ENCODE measurements at places on chromosomes 1 and 21.

DNA sequence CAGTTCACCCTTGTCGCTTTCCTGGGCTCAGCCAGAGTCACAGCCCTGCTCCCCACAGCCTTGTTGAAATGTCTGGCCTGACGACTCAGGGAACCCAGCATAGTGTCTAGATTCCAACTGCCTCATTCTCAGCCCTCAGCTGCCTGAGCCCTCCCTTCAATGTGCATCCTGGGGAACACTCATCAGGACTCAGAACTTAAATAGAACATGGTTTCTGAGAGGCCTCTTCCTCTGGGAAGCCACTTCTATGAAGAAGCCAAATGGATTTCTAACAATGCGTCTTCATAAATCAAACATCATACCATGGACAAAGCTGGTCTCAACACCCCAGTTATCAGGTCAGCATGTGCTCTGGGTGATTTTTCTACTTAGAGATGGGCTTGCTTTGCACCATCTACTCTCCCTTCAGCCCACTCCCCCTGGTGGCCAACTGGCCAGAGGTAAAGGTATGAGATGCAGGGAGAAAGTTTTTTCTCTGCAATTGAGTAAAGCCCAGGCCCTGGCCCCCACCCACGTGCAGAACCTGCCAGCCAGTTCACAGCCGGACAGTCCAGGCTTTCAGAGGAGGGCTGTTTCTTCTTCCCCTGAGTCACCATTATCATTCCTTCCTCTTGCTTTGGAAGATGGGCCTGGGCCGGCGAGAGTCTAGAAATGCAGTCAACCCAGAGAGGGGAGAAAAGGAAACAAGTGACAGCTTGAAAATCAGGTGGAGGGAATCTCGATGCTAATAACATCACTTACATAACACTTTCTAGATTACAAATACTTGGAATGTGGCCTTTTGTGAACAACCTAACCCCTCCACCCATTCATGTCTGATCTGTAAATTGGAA is 32.1 kb downstream of the CD244 start:
- peak; percentile 70 for DNase-seq

- no peak for DNase-seq
These were observed 55.9 kb downstream of the BCAR3 start for GRCh38 chr1:93625582-93626327.

DNA sequence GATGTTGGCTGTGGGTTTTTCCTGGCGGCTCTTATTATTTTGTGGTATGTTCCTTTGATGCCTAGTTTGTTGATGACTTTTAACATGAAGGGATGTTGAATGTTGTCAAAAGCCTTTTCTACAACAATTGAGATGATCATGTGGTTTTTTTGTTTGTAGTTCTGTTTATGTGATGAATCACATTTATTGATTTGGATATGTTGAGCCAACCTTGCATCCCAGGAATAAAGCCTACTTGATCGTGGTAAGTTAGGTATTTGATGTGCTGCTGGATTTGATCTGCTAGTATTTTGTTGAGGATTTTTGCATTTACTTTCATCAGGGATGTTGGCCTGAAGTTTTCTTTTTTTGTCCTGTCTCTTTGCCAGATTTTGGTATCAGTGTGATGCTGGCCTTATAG is 28.5 kb downstream of the CD55 start:
- no peak for DNase-seq

DNA sequence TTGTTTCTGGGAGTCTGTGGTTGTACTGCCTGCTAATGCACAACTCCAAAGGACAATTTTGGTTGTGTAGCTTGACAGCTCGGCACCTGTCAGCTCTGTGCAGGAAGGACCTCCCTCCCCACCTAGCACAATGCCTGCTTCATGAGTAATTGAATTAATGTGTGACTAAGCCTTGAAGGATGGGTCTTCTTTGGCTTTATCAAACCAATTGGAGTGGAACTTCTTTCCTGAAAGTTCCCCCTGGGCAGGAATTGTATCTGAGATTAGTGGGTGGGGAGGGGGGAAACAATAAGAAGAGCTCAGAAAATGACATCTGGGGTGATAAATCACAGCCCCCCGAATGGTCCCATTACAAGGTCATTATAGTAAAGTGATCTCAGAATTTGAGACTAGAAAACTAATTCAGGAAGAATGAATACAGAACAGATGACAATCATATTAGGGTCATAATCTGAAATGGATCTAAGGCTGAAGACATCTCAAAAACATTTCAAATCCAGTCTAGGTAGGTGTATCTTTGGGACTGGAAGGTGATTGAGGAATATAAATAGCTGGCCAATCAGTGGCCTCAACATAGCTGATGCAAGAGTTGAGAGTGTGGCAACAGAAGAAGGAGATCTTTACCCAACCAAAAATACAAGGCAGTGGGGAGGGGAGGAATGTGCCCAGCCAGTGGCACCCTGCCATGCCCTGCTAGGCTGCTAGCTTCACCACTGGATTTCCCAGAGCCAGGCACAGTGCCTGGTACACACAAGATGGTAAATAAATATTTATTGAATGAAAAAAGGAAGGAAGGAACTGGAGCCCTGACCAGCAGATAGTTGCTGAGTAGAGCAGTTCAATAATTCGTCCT is 10.1 kb upstream of the SESN2 start:
- DNase-seq, result no peak

GRCh38 chr1:15259622-15260007 is 12.6 kb downstream of the FHAD1 start:
- no peak for DNase-seq

- no peak for DNase-seq
These were observed 2.5 kb downstream of the ETV3 start for GRCh38 chr1:157135646-157136045.

- no peak for DNase-seq
These were observed 53.8 kb downstream of the ROR1 start for GRCh38 chr1:63827411-63828321.

DNA sequence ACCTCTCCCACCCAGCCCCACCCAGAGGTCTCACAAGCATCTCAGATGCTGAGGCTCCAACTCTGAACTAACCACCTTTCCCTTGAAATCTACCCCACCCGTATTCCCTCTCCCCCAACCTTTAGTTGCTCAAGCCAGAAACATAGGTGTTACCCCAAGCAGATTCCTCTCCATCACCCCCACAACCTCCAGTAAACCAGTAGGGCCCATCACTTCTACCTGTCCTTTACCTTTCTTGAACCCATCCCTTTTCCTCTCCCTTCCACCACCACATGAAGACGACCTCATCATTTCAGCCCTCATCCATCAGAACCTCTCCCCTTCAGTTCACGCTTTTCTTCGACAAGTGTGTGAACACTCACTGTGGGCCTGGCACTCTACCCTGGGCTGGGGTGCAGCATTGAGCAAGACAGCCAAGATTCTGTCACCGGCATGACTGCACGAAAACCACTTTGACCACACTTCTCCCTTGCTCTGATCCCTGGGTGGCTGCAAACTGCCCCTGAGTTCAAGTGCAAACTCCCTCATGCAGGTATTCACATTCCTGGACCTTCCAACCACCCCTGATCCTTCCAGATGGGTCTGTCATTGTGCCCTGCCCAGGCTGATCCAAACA is 65.5 kb upstream of the LAPTM5 start:
- no peak for DNase-seq

DNA sequence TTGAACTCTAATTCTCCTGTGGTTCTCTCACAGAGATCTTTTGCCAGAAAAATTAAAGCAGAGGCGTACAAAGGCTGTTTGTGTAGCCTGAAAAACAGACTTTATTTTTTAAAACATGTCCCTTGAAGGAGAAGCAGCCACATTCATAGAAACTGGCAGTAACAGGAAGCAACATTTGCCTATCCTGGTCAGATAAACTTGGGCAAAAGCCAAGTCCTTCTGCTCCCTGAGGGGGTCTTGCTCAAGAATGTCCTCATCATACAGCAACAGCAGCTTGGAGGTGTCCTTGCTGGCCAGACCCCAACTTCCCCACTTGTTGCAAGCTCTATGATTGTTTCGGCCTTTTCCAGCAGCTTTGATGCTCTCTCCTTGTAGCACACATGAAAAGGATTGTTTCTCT is 36.3 kb downstream of the MSTO1 start:
- DNase-seq, result no peak

GRCh38 chr1:114061121-114061830 is 82.0 kb downstream of the OLFML3 start:
- no peak for DNase-seq

DNA sequence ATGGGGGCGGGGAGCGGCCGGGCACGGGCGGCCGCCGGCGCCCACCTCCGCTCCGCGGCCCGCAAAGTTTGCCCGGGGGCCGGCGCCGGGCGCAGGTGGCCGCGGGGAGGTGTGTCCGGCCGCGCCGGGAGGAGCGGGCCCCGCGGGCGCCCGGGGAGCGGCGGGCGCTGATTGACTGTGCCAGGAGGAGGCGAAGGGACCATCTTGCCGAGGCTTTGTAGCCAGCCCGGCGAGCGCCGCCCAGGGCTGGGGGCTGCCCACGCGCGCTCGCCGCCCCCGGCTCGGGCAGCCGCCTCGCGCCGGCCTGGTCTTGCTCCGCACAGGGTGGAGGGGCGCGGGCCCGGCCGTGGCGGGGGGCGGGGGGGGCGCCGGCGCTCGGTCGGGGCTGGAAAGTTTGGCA is 432 bp downstream of the EPHB2 start:
- DNase-seq, result no peak

DNA sequence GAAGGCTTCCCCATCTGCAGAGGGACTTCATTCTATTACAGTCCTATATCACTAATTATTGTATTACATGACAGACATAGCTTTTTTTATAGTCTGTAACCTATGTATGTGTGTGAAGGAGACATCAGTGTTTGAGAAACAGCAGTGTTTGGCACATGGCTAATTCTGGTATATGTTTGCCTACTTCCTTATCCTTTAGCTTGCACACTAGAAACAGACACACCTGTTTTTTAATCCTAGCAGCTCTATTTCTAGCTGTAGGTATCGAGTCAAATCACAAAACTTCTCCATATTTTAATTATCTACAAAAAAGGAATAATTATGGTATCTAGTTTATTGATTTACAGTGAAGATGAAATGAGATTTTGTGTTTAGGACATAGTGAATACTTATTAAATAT is 129.4 kb upstream of the CACYBP start:
- no peak for DNase-seq

- DNase-seq, result no peak
These were observed 295.0 kb downstream of the OMA1 start for GRCh38 chr1:58251430-58252073.
